Activated CD8-positive, alpha-beta T cell treated with anti-CD3 and anti-CD28 coated beads for 36 hours (primary cell): ENCODE measurements at places on chromosomes 11 and 22. TPM values are rescaled to one million over a fixed set of nuclear protein-coding genes. Genes with fewer than 3 reads are reported as not detected.

GRCh38 chr11:103842795-103843194 is 193.6 kb upstream of the DDI1 start:
- no peaks in the 10 kb centered on the region for H3K36me3 ChIP-seq
- no peak for DNase-seq

DNA sequence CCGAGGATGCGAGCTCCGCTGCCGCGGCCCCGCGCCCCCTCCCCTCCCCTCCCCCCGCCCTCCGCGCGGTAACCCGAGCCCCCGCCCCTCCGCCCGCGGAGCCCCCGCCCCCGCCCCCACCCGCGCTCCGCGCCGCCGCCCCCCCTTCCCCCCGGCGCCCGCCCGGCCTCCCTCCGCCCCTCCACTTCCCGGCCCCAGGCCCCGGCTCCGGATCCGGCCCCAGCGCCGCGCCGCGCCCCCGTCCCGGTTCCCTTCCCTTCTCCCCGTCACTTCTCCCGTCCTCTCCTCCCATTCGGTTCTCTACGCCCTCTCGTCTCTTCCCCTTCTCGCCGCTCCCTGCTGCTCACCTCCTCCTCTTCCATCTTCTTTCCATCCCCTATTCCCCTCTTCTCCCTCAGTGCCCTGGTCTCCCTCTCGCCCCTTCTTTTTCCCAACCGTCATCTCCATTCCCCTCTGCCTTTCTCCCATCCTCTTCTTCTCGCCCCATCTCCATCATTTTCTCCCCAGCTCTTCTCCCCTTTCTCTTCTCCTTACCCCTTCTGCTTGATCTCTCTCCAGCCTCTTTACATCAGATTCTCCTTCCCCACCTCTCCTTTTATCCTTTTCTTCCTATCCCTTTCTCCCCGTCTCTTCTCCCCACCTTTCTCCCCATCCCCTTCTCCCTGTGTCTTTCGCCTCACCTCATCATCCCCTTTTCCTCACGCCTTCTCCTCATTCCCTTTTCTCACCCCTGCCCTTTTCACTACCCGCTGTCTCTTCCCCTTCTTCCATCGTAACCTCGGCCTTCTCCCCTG is at the start of gene DCHS1:
DCHS1 (minus strand) TSS at position 20 of the 794 bp plus-strand sequence. CDS start 14,196 bp downstream, outside the sequence.
- H3K27ac ChIP-seq: no peak within 1 kb of the TSS
- DNase-seq: no peak
- peaks cover 9% of the 10 kb centered on the region for H3K27me3 ChIP-seq
- H3K4me1 ChIP-seq: peaks cover 5% of the 10 kb centered on the region
- H3K4me3 ChIP-seq: peak within 1 kb of the TSS; percentile 46

DNA sequence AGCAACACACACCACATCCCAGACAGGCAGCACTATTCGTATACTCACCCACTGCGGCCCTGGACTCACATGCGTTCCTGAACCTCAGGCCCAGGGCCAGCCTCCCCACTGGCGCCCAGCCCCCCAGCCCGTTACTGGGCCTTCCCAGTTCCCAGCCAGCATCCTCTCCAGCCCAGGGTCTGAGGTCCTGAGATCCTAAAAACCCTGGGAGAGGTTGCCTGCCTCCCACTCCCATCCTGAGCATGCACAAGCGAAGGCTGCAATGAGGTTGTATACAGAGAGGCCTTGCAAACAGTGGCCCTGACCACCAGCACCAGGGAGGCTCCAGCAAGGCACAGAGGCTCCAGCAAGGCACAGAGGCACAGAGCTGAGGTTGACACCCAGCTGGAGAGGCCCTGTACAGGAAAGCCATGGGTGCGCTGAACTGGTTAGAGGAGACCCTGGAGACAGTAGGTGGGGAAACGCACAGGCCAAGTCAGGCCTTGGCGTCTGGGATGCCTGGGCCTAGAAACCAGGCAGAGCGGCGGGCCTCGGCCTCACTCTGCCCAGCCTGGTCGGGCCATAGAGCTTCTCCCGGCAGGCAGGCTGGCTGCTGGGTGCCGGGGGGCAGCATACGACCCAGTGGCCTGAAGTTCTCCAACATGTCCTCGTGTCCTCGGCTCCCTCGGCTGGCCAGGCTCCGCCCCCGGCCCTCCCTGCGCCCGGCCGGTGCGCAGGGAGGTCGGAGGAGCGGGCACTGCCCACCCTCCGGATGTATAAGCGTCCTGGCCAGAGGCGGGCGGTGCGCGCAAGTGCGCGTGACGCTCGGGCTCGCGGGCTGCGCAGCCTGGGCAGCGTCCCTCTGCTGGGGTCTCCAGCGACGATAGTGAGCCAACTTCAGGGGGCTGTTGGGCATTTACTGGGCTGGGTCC is 2.3 kb upstream of the TBX1 start:
- no peak for DNase-seq
- H3K27ac ChIP-seq: no peak overlapping the region
- H3K27me3 ChIP-seq: peaks cover 52% of the 10 kb centered on the region
- peaks cover 28% of the 10 kb centered on the region for H3K4me1 ChIP-seq
- no peak overlapping the region for H3K4me3 ChIP-seq

GRCh38 chr11:15107730-15108515 is 6.8 kb upstream of the INSC start:
- H3K27me3 ChIP-seq: no peaks in the 10 kb centered on the region
- H3K4me1 ChIP-seq: no peaks in the 10 kb centered on the region
- no peak for DNase-seq
- H3K36me3 ChIP-seq: no peaks in the 10 kb centered on the region

DNA sequence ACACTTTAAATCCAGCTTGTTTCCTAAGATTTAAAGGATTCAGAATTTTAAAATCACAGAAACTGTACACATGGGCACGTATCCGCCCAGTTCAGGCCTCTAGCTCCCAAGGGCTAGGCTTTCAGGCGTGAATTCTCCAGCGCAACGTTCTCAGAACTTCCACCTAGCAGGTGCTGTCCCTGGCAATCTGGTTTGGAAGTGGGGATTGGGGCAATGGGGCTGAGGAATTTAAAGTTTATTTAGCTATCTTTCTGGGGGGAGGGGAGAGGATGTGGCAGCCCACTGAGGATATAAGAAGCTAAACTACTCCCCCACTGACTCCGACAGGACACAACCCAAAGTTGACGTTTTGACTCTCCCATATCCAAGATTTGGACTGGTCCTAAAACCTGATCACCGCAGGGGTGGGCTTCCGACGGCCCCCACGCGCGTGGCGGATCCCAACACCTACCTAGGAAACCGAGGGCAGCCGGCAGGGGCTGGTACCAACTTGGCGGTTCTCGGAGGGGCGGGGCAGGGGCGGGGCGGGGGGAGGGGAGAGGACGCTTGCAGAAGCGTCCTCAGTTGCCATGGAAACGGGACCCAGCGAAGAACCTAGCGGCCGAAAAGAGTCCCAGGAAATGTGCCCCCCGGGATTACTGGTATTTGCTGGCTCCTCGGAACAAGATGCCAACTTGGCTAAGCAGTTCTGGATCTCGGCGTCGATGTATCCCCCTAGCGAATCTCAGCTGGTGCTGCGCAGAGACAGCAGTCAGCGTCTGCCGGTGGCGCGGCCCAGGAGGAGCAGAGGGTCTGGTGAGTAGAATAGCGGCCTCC is at the start of gene HOATZ:
HOATZ (plus strand) TSS at position 563 of the 816 bp plus-strand sequence; CDS start at position 570, 7 bp downstream.
- no peaks in the 10 kb centered on the region for H3K36me3 ChIP-seq
- H3K4me3 ChIP-seq: peak within 1 kb of the TSS; percentile 65
- peaks cover 35% of the 10 kb centered on the region for H3K27me3 ChIP-seq
- peaks cover 21% of the 10 kb centered on the region for H3K4me1 ChIP-seq
- peak; percentile 48 for DNase-seq

DNA sequence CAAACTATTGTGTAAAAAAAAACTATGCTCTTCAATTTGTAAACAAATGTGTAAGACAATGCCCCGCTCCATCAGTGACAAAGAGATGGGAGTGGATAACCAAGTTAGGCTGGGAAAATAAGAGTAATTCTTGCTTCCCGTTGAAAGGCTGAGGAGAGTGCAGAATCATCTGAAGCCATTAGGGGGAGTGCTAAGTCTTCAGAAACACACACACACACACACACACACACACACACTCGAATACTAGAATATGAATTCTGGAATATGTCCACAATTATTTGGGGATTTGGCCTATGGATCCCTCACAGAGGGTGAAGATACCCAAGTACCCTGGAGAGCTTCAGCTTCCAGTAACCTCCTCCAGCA is 27.8 kb upstream of the ROBO3 start:
- H3K4me1 ChIP-seq: peaks cover 15% of the 10 kb centered on the region
- no peaks in the 10 kb centered on the region for H3K36me3 ChIP-seq
- H3K27ac ChIP-seq: no peak overlapping the region

Gene APOBEC3B
- total RNA-seq: 5.0 TPM

Gene ALX4
- total RNA-seq: not detected

- peaks cover 7% of the 10 kb centered on the region for H3K27me3 ChIP-seq
- H3K4me1 ChIP-seq: peaks cover 27% of the 10 kb centered on the region
- no peak overlapping the region for H3K27ac ChIP-seq
- H3K36me3 ChIP-seq: no peaks in the 10 kb centered on the region
Measured at GRCh38 chr22:46070803-46071450, 79.4 kb upstream of the PPARA start.
